ENCODE measurements at places on chromosomes 7 and 10.

- no peak for DNase-seq
Measured at GRCh38 chr10:131959841-131960240, 21.9 kb downstream of the BNIP3 start.

- no peak for DNase-seq
Measured at GRCh38 chr10:2839081-2839725, 228.1 kb upstream of the PFKP start.

DNA sequence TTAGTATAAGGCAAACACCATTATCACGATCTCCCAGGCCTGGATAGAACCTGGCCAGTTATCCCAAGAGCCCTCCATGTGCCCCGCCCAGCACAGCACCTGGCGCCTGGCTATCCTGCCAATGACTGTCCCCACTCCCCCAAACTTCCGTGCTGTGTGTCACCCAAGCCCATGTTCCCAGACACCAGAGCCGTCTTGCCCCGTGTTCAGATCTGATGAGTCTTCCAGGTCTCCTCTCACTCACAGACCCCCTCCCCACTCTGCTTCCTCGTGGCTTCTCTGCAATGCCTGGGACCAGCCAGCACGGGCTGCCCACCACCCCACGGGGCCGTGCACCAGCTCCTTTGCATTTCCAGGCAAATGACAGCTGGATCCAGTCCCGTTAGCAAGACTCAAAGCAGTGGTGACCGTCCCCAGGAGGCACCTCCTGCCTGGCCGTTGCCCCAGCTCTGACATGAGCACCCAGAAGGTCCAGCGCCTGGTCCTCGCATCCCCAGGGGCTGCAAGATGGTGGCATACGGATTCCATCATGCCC is 43.8 kb upstream of the INPP5A start:
- no peak for DNase-seq

- DNase-seq, result peak; percentile 30
Measured at GRCh38 chr10:49512121-49512809, 26.7 kb downstream of the ERCC6 start.

GRCh38 chr7:107846324-107846723 is 43.3 kb upstream of the SLC26A3 start:
- DNase-seq, result no peak

DNA sequence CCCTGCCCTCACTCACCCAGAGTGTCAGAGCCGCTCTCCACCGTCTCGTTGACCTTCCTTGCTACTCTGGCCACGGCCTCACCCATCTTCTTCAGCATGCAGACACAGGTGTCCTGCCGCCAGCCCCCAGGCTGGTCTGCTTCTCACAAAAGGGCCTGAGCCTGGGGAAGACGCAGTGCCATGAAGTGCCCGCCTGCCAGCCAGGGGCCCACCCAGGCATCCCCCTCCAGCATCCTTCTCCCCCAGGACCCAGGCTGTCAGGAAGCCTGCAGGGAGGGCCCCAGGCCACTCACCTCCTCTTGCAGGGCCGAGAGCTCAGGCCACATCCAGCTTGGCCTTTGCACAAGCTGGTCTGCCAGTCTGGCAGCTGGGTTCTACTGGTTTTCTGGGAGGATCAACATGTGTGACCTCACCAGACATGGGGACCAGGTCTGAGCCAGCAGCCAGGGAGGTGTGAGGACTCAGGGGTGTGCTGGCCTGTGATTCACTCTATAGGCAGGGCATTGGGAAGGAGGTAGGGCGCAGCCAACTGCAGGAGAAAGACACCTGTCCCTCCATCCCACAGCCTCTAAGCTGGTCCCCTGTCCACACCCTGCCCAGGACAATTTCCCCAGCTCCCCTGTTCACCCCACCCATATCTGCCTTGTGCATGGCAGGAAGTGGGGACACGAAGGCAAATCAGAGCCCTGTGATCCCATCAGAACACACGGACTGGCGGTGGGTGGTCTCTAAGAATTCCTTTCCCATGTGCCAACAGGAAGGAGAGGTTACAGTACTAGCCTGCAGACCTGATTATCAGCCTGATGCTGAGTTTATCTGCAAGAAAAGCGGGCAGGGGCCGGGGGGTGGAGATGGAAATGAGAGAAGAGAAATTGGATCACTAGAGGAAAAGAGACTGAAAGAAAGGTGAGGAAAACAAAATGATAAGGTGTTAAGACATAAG is 5.7 kb downstream of the LRRC20 start:
- peak; percentile 47 for DNase-seq

DNA sequence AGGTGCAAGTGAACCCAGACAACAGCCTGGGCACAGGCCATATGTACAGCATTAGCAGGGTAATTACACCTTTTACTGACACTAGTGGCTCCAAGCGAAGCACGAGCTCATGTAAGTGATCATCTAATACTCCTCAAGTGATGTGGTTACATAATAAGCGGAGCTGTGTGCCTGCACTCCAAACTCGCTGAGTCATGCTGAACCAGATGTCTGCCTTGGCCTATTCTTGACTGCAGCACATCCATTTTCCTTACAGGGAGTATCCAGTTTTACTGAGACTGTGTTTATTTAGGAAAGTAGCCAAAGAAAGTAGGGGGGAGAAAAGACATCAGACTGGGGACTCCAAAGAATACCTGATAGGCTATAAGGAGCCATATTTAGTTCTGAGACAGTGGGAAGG is 90.1 kb downstream of the GRM3 start:
- DNase-seq, result peak; percentile 24

DNA sequence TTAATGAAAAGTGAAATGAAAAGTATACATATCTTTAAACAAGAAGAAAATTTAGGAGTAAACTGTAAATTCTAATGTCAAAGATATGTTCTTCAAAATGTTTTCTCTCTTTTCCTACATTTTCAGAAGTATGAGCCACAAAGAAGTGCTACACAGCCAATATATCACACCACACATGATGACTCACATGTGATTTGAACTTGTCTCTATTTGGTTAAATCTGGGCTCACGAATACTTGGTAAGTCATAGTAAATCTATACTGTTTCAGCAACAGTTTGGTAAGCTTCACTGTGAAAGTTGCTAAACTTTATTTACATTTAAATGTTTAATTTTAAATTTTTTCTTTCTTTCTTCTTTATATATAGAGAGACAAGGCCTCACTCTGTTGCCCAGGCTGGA is 380.6 kb upstream of the IGFBP3 start:
- peak; percentile 70 for DNase-seq

DNA sequence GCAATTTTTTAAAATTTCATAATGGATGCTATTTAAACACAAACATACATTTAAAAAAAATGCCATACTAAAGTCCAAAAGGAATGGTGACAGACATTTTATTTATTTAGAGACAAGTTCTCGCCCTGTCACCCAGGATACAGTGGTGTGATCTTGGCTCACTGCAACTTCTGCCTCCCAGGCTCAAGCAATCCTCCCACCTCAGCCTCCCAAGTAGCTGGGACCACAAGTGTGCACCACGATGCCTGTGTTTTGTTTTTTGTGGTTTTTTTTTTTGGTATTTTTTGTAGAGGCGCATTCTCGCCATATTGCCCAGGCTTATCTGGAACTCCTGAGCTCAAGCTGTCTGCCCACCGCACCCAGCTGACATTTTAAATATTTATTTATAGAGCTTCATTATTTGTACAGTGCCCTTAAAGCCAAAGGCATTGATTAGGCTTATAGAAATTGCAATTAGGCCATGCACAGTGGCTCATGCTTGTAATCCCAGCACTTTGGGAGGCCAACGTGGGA is 703.5 kb downstream of the AUTS2 start:
- DNase-seq, result no peak

DNA sequence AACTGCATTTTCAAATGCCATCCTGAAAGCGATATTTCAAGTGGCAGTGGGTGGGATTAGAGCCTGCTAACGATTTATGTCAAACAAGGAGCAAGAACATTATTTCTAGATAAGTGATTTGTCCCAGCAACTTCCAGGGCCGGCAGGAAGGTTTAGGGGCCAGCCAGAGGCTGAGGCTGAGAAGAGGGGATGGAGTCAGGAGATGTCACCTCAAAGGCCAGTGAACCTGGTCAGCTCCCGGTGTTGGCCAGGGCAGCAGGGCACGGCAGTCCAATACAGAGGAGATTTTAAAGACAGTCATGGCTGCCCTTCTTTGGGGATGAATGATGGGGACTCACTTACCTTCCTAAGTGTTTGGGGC is 105.7 kb upstream of the PPIF start:
- no peak for DNase-seq

- no peak for DNase-seq
Measured at GRCh38 chr7:48438206-48438605, 266.9 kb downstream of the ABCA13 start.

- peak; percentile 87 for DNase-seq
Measured at GRCh38 chr7:33921216-33921938, 16.0 kb downstream of the BMPER start.

DNA sequence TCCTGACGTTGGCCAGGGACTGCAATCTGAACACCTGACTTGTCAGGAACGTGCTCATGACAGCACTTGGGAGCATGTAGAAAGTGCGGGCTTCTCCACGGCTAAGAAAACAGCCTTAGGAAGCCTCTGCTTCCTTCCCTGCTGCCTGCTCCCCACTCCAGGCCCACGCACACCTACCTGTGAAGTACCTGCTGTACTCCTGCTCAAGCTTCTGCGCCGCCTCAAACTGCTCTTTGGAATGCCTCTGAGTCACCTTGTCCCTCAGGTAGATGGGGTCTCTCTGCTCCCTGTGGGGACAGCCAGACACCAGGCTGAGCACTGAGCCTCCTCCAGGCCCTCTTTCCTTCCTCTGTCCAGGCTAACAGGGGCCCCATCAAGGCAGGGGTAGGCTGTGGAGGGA is 132.7 kb downstream of the DLG5 start:
- DNase-seq, result no peak

DNA sequence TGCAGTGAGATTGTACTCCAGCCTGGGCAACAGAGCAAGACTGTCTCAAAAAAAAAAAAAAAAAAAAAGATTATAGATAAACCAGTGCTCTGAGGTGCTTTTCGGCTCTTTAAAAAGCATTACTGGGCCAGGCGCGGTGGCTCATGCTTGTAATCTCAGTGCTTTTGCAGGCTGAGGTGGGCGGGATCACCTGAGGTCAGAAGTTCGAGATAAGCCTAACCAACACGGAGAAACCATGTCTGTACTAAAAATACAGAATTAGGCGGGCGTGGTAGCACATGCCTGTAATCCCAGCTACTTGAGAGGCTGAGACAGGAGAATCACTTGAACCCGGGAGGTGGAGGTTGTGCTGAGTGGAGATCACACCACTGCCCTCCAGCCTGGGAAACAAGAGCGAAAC is 6.6 kb upstream of the HNRNPF start:
- DNase-seq, result no peak

- DNase-seq, result peak; percentile 50
Measured at GRCh38 chr10:67015225-67015624, 89.4 kb downstream of the LRRTM3 start.

DNA sequence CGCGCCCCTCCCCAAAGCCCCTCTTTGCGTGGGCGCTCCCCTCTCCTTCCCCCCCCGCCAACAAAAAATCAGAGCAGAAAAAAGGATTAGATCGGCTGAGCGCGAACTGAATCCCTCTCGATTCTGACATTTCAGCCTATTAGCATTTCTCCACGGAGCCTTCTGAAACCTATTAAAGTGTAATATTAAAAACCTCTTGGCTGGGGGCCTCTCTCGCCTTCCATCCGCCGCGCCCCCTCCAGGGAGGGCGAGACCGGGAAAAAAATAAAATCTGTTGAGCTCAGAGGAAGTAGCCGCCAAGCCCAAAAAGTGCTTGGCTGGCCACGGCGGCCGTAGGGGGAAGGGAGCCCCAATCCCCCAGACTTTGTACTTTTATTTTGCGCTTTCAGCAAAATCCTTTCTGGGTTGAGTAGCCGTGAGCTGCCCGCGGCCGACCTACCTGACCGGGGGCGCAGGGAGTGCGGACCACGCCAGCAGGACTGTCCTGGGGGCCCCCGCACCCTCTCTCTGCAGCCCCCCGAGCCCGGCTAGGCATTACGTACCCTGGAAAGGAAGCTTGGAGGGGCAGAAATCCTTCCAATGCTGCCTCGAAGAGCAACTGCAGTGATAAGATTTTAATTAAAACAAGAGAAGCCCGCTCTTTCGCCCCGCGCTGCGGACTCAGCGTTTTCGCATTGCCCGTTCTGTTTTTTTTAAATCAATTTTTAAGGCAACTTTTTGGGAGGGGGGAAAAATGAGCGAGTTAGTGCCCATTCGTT is 1.3 kb upstream of the TNRC18 start:
- peak; percentile 59 for DNase-seq

DNA sequence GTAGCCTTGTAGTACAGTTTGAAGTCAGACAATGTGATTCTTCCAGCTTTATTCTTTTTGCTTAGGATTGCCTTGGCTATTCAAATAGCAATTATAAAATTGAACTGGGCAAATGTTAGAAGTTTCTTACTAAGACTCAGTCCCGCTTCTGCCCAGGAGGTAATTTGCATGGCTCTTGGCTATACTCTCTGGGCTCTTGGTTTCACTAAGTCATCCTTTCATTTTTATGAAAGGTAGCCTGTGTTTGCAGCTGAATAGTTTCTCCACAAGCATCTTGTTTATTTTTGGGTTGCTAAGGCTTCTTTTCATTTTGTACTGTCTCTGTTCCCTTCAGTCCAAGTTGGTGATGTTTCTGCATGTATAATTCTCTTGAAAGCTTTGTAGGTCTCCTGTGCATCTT is 340.6 kb downstream of the SH2D4B start:
- no peak for DNase-seq

DNA sequence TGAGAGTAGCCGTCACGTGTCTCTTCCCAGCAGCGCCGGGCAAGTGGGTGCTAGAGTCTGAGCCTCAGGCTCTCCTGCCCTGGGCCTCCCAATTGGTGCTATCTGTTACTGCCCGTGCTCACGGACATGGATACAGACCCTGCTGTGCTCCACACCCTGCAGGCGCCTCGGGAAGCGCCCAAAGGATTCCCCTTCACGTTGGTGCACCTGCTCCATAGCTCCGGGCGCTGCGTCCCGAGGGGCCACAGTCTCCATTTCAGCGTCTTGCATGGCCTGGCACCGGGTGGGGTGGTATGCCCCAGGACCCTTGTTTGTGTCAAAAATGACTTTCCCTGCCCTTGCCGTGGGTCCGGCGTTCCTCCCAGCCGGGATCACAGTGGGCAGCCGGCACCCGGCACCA is 13.8 kb upstream of the ZNF212 start:
- DNase-seq, result no peak

GRCh38 chr7:12550956-12551355 is 19.6 kb upstream of the SCIN start:
- DNase-seq, result no peak

GRCh38 chr10:11462071-11462470 is 149.4 kb downstream of the USP6NL start:
- DNase-seq, result no peak

- no peak for DNase-seq
Measured at GRCh38 chr7:120984406-120984805, 4.1 kb upstream of the CPED1 start.

GRCh38 chr7:41692251-41692650 is 10.6 kb downstream of the INHBA start:
- no peak for DNase-seq

GRCh38 chr10:83871187-83872081 is 267.9 kb upstream of the GHITM start:
- DNase-seq, result peak; percentile 40
